EL (cell line): ENCODE measurements at places on chromosomes 5 and 9.

GRCh38 chr5:174119468-174119881, 74.0 kb downstream of the NSG2 start:
- DNase-seq, result no peak

DNA sequence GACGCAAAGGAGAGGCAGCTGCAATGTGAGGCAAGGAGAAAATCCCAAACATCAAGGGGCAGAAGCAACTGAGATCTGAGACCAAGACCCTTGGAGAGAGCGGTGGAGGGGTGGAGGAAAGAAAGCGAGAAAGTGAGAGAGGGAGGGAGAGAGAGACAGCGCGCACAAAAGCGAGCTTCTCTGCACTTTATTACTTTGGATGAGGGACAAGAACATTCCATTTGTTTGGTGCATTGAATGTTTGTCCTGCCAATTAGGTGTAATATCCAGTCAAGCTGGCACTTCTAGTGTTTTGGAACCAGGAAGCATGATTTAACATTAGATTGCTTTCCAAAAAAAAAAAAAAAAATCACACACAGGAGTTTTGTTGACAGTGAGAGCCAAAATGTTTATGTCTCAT, 1.4 kb downstream of the CAST start:
- DNase-seq, result no peak

- DNase-seq, result peak; percentile 13
Measured at GRCh38 chr5:82352146-82352791, 74.1 kb upstream of the RPS23 start.

GRCh38 chr9:16625811-16626210, 244.7 kb downstream of the BNC2 start:
- DNase-seq, result peak; percentile 75

DNA sequence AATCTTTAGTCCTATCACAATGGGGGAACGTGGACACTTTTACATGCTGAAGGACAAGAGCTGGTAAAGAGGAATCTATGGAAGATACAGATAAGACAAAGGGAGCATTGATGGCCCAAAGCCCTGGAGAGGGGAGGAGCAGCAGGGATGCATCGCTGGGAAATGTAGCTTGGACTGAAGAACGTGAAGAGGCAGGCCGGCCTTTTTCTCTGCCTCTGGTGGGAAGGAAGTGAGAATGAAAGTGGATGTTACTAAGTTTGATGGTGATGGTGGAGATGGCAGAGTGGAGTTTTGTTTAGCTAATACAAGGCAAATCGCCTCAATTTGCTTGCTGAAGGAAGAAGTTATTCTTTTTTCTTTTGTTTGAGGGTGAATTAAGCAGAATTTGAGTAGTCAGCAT, 124.6 kb upstream of the TAF11L2 start:
- no peak for DNase-seq

DNA sequence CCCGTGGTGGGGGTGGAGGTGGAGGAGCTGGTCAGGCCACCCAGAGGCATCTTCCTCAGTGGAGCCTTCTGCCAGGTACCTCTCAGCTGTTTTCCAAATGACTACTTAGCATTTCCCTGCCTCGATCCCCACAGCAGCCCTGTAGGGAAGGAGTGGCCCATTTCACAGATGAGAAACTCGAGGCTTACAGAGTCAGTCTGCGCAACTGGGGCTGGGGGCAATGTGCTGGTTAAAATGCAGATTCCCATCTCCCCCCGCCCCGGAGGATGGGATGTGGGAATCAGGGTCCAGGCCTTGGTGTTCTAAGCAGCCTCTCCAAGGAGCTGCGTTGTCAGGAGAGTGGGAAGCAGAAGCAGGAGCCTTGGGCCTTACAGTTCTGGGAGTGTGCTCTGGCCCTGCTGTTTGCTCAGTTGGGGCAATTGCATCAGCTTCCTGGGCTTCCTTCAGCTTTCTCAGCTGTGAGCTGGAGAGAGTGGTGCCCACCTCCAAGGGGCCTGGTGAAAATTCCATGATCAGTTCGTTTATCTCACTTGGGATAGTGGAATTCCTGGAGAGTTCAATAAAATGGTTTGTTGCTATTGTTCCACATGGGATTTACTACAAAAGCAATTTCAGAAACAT, 19.4 kb downstream of the ERGIC1 start:
- peak; percentile 50 for DNase-seq

DNA sequence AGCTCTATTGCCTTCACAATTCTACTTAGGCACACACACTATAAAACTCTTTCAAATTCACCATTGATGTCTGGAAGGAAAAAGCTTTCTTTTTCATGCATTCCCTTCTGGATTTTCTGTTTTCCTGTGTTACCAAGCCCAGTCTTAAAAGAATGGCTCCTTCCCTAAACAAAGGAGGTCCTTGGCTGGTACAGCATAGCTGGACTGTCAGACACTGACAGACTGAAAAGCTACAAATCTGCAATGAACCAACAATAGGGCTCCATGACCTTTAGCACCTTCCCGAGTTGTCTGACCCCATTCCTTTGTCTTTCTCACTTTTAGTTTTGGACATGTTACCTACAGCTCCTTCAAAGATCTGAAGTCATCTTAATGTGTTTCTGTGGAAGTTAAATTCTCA, 382.5 kb downstream of the TMEM161B start:
- DNase-seq, result no peak

DNA sequence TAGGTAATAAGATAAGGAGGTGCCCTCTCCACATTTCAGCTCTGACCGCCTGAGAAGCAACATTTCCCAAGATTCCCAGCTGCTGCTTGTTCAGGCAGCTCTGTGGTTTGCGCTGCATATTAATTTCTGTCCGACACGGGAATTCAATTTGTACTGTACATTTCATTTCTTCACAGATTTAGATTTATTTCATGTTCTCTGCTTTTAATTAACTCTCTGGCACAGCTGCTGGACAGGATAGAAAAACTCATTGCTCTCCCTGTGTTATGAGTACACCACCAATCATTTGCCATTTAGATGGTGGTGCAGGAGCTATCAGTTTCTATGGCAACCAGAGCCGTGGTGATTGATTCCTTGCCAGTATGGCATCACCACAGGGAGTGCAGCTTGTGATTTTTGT, 558.5 kb downstream of the DMRTA1 start:
- no peak for DNase-seq

DNA sequence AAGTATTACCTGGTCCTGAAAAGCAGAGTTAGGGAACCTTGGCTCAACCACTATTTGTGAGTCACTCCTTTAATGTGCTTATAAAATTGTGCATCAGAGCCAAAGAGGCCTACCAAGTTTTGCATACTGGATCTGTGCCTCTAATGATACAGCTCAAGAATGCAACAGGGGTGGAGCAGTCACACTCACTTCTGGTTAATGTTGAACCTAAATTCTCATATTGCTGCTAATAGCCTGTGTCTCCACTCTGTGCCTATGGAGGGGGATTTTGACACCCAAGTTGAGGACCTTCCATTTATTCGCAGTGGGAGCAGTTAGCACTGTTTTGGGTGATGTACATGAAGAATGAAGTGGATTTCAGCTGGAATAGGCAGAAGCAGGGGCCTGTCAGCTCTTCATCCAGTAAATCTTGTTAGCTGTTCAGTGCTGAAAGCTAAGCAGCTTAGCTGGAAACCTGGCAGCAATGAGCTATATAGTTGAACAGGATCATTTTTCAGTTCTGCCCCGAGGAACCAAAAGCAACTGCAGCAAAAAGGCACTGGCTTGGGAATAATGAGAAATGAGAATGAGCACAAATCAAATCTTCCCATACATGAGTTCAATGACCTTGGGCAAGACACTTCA, 9.7 kb downstream of the SH3TC2 start:
- peak; percentile 45 for DNase-seq

GRCh38 chr5:127311349-127311748, 20.8 kb downstream of the MEGF10 start:
- DNase-seq, result no peak

- no peak for DNase-seq
Measured at GRCh38 chr5:40877371-40877988, 31.8 kb upstream of the C7 start.

DNA sequence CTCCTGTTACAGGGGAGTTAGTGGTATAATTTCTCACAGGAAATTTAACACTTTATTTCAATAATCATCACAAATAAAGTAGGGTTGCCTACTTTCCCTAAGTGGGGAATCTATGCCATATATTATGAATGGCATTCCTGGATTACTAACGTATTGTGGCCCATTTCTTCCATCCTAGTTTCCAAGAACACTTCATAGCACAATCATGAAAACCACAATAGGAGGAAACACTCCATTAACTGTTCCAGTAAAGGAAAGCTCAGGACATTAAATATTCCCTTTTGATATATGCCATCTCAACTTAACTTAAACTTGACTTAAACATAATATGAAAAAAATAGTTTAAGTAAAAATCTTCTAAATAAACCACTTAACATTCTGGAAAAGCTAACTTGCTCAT, 2.1 kb downstream of the CPLANE1 start:
- DNase-seq, result no peak

GRCh38 chr5:52626312-52626711, 161.4 kb upstream of the ITGA1 start:
- no peak for DNase-seq

DNA sequence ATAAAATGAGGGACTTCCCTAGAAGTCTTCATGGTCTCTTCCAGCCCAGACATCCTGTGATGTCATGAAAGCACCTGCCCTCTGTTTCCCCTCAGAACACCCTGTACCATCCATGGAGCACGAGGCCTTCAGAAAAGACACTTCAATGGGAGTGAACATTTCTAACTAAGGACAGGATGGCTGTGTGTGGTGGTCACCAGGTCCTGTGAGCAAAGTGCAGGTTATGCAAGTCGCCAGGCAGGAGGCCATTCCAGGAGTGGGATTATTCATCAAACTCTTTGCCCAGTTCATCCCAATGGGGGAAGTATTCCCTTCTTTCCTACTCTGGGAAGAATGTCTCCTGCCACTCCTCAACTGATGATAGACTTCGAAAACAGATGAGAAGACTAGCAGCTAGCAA, 80.5 kb downstream of the SLC1A3 start:
- DNase-seq, result no peak

DNA sequence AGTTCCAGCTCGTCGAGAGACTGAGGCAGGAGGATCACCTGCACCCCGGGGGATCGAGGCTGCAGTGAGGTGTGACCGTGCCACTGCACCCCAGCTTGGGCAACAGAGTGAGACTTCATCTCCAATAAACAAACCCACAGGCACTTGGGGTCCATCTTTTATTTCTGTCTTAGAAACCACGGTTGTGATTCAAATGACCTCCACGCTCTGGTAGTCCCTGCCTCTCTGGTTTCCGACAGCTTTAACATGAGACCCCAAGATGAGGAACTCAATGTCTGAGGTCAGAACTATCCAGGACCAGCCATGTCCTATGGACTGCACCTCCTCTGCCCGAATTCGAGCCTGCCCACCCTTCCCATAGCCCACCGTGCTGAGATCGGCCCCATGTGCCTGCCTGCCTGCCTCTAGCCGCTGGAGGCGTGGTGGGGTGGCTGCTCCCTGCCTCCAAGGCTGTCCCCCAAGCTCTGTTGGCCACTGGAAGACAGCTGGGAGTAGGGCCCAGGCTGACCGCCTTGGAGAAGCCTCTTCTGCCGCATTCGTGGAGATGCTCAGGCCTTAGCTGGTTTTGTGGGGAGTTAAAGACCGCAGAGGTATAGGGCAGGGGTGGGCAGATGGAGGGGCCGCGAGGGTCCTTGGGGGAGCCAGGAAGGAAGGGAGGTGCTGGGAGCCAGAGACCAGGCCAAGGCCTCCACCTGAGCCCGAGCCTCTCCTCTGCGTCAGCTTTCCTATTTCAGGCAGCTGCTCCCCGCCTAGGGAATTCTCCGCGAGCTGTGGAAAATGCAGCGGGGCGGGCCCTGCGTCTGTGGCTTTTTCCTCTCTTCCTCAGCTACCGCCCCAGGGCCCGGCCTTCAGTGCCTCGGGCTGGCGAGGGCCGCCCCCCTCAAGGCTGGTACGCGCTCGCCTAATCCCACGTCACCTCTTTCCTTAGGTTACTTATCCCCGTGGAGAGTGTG, 6.9 kb upstream of the WDR5 start:
- no peak for DNase-seq

DNA sequence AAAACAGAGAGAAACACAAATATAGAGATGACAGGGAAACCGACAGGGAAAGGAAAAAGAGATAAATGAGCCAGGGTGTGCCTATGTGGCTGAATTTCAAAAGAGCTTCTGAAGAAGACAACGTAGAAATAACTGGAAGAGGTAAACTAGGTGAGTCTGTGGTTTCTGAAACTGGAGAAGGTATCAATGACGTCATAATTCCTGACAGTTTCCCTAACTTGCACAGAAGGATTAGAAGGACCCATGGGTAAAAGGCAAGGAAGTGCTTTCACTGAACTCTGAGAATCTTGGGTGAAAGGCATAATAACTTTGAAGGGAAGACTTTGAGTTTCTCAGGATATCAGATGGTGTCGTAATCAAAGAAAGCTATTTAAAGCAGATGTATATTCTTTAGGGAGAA, 790.8 kb upstream of the NUDT12 start:
- DNase-seq, result no peak
